Common myeloid progenitor, CD34-positive (primary cell): ENCODE measurements at places on chromosomes 7 and 10.

DNA sequence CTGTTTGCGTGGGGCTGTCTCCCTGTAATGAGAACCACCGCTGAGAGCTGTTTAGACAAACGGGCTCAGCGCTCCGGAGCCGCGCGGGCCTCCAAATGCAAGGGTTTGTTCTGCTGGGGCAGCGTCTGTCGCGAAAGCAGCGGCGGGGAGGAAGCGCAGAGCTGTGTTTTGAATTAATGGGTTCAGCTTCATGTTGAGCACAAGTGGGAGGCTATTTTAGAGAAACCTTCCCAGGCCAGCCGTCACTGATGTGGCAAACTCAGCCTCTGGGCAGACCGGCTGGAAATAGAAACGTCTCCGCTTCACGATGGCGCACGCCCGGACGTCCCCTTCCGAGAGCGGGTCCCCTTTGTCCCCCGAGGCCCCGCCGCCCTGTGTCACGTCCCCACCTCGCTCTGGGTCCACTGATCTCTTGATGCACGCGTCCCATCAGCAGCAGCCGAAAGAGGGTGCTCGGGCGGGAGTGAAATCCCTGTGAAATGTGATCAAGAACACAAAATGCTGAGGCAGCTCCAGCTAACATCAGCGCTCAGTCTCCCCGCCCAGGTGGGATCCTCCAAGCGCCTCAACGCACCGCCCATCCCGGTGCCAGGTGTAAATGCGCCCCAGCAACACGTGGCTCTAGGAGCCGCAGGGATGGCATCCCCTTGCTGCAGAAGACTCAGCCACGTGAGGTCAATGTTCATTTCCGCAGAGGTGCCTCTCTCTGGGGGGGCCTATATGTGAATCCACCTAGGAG, 44.9 kb downstream of the BAMBI start:
- DNase-seq, result peak; percentile 39

GRCh38 chr7:102836977-102837376, 75.8 kb upstream of the LRRC17 start:
- no peak for DNase-seq

DNA sequence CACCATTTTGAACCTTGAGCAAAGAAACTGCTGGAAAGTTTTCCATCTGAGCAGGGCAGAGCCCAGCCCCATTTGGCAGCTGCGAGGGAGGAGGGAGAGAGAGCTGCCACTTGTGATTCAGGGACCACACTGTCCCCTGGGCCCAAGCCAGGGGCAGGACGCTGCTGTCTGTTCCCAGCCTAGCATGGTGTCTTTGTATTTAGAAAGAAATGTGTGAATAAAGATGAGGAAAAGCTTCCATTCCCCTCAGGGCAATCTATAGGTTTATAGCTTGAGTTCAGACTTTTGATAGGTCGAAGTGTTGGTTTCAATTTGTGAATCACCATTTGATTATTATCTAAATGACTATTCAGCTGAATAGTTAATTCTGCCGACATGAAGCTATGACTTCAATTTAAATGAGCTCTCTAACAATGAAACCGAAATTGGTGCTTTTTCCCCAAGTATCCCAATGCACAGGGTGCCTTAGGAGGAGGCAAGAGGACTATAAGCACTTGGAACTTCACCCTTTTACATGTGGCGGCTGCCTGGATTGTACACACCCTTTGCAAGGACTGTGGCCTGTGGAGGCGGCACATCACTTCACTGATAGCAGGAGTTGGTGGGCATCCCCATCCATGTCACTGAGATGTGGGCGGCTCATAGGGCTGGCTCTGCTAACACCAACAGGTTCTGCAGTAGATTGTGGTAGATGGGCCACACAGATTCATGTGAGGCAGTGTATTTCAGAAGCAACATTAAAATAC, 223.5 kb downstream of the CCDC3 start:
- DNase-seq, result no peak

DNA sequence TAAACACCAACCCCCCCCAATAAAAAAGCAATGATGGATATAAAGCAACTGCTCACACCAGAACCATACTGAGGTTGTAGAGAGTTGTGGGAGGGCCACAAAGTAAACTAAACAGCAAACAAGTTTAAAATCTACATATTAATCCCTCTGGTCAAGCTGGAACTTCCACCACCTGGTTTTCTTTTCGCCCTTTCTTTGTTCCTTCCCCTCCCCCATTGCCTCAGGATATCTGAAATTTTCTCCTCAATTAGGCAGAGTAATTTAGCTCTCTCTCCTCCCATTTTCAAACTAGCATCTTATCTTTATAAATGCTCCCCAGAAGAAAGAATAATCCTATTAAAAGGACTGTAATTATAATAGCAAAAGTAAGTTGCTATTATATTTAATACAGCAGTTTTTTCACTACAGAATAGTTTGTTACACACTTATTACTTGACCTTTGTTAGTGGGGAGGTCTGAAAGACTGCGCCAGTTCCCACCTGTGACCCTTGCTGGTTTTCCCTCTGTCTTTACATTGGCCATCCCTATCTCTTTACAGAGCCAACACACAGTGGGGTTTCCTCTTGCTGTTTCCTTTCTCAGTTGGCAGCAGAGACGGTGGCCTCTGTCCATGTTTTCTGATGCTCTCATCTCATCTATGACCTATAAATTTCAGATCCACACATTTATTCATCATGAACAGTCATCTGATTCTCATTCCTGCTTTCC, 235.4 kb downstream of the RNLS start:
- DNase-seq, result no peak

- DNase-seq, result no peak
These were observed 220.2 kb upstream of the SH2B2 start for GRCh38 chr7:102066476-102066875.

GRCh38 chr10:24645784-24646183, 77.9 kb downstream of the ARHGAP21 start:
- peak; percentile 31 for DNase-seq
